ENCODE measurements at places on chromosomes 7 and 10.

DNA sequence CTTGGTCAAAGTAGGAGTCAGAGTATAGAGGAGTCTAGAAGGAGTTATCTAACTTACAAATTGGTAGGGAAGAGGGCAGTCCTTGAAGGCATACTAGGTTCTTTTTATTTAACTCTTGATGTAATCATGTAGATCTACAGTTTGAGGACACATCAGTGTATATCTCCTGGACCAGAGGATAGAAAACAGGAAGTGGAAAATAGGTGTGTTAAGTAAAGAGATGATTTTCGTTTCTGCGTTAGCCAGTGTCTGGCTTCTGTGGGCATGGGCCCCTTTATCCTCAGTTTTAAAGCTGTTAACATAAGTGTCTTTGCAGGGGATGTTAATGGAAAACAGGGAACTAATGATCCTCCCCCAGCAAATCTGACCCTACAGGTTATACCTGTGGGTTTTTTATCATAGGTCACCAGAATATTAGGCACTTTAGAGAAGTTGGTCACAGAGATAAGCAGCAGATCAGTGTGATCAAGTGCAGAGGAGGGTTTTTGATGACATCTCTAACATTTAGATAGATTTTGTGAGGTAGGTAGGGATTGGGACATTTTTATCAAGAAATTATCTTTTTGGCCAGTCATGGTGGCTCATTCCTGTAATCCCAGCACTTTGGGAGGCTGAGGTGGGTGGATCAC is 58.6 kb upstream of the PRSS1 start:
- no peak for DNase-seq

DNA sequence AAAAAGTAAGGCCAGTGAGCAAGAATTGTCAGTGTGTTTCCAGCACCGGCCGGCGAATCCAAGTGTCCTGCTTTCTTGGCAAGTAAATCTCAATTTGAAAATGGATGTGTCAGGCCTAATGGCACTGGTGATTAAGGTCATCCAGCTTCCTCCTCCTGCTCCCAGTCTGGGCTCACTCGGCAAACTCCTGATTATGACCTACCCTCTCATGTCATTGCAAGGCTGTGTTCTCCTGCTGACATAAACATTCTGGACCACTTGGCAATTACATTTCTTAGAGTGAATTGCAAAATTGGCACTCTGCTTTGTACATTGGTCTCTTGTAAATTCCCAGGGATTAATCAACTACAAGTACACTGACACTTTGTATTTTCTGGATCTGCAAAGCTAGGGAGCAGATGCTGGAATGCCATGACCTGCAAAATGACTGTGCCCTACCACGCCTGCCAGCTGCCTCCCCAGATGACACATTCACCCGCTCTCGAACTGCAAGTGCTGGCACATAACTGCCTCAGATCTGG is 473.8 kb downstream of the KIF20B start:
- DNase-seq = no peak

GRCh38 chr7:47509571-47509970 is 72.3 kb downstream of the TNS3 start:
- DNase-seq = no peak

DNA sequence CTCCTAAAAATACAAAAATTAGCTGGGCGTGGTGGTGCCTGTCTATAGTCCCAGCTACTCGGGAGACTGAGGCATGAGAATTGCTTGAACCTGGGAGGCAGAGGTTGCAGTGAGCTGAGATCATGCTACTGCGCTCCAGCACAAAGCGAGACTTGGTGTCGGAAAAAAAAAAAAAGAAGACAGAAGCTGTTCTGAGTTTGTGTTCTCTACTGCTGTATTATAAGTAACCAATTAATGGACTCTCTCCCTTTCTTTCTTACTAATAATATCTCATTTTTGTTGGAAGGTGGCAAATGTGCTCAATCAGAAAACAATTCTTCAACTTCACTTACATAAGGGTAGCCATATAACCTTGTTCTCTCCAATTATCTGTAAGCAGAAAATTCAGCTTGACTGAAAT is 7.4 kb downstream of the NT5C3A start:
- no peak for DNase-seq

- no peak for DNase-seq
These were observed 186.2 kb downstream of the RAMP3 start for GRCh38 chr7:45343746-45344145.

DNA sequence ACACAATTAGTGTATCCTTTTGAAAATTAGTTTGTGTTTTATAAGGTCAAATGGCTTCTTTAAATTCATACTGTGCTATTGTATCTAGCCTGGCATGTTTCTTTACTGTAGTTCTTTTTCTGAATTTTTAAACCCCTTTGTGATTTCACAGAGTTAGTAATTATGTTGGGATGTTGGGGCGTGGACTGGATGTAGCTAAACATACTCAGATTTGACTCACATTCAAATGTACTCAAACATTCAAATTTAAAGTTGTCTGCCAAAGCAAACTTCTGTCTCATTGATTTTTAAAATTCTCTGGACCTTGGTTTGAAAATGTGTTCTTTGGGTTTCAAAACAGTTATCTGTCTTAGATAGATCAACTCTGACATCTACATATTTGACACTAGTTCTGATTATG is 7.2 kb upstream of the NRP1 start:
- no peak for DNase-seq

DNA sequence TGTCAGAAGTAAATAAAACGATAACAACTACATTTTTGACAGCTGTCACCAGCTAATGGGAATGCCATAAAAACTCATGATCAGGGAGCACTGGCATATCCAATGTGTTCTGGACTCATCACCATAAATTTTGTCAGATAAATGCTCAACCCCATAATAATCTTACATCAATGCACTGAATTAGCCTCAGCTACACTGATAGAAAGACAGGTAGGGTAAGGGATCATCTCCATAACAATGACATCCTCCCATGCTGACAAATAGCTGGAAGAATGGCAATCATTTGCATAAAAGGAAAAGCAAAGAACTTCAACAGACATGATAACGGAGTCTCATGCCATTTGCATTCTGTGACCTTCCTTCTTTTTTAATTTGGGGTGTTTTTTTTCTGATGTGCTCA is 352.8 kb upstream of the PFKP start:
- DNase-seq = no peak

DNA sequence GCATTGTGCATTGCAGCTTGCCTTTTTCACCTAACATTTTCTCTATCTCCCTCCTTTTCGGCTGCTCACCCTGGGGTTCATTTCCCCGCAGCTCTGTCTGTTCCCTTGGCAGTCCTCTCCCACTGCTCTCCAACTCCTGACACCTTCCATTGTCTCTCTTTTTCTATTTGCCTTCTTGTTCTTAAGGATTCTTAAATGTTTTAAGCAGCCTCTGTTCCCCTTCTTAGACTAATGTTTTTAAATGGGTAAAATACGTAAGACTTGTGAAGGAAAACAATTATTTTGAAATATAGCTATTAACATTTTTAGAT is 19.4 kb downstream of the BMPR1A start:
- no peak for DNase-seq

DNA sequence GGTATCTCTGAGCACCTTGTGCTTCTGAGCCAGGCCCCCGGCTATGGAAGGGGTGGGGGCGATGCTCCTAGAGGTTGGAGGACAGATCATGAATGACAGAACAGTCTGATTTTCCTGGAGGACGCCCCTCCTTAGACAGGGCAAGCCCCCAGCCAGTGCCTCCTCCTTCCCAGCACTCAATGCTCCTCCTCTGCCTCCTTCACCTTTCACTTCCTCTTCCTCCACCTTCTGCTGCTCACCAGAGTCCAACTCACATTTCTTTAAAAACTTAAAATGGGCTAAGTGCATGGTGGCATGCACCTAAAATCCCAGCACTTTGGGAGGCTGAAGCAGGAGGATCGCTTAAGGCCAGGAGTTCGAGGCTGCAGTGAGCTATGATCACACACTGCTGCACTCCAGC is 71.1 kb upstream of the CUX1 start:
- DNase-seq = no peak

DNA sequence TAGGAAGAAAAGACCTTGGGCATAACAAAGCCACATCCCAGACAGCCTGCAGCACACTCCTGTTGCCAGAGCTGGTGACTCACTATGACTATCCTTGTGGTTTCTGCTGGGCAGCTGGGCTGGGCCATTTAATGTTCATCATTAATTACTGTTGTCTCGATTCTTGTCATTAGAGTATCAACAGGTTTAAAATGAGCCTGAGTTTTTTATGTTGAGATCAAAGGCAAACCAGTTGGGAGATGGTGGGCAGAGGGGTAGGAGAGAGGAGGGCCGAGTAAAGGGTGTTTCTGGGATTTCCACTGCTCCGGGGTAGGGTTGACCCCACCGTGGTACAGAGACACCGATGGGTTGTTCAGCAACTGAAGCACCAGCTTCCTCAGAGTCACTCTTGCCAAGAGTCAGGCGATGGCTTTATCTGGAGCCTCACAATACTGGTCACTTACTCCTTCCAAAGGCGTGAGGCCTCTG is 128.7 kb upstream of the LYZL1 start:
- no peak for DNase-seq

GRCh38 chr7:127745445-127745844 is 93.5 kb downstream of the SND1 start:
- no peak for DNase-seq

DNA sequence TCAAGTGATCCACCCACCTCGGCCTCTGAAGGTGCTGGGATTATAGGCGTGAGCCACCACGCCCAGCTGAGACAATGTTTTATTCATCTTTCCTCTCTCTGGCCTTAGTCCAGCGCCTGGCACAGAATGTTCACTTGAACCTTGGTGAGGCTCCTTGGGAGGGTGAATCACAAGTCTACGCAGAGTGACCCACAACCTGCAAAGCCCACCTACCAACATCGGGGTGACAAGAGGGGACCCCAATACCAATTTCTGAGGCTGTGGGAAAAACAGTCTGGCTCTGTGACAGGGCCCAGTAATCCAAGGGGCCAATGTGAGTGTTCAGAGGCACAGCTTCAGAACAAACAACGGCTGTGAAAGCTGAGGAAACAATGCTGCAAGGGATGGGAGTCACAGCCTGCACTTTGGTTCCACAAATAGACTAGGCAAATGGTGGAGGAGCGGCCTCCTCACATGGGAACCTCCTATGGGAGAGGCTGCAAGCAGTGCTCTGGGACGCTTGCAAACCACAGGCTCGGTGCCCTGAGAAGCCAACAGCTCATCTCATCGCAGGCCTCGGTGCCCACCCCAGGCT is 5.6 kb upstream of the MALSU1 start:
- DNase-seq = no peak

- DNase-seq = no peak
These were observed 384.2 kb upstream of the SEMA3A start for GRCh38 chr7:84578825-84579224.

DNA sequence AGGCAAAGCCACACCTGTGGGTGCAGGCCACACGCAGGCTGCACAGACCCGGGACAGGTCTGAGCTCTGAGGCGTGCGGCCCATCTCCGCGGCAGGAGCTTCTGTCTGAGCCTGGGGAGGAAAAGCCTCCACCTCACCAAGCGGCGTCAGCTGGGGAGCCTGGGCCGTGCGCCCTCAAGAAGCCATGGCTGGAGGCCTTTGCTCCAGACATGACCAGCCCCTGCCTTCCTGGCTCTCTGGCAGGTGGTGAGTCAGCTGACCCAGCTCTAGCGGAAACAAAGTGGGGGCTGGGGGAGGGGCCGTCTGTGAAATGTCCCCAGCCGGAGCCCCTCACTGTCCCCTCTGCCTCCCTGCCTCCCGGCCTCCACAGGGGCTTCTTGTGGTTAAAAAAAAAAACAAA is 12.5 kb downstream of the GPER1 start:
- DNase-seq = no peak

GRCh38 chr7:27398851-27399250 is 156.2 kb downstream of the EVX1 start:
- DNase-seq = no peak

DNA sequence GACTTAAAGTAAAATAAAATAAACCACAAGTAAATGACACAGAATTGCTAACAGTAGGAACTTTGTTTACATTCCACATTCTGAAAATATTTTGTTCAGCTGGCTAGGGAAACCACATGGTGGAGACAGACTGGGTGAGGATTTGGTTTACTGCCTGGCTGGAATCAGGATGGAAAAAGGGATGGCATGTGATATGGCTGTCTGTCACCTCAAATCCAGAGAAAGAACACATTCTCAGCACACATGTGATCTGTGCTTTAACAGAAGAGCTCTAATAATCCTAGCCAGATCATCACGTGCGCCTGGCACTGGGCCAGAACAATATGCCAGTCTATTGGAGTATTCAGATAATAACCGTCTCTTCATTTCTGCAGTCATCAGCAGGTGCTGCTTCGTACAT is 90.9 kb upstream of the PIP4K2A start:
- DNase-seq = peak; percentile 35

DNA sequence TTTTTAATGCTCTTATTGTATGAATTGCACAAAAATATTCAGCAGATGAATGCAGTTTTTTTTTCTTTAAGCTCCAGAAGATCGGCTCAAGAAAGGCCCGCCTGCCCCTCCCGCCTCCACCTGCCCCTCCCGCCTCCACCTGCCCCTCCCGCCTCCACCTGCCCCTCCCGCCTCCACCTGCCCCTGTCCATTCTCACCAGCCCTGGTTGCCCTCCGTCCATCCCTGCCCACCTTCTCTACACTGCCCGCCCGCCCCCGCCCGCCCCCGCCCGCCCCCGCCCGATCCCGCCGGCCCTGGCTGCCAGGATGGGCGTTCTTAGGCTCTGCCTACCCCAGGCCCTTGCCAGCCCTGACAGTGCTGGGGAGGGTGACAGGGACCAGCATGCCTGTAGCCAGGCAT is 67.4 kb downstream of the GLRX3 start:
- DNase-seq = no peak

Measured in NCI-H2107 (cell line).